ENCODE measurements at places on chromosomes 5 and 9.

GRCh38 chr5:56269216-56269927 is 36.2 kb upstream of the ANKRD55 start:
- peak; percentile 58 for DNase-seq

- DNase-seq = peak; percentile 66
These were observed 25.8 kb downstream of the CAST start for GRCh38 chr5:96687812-96688453.

DNA sequence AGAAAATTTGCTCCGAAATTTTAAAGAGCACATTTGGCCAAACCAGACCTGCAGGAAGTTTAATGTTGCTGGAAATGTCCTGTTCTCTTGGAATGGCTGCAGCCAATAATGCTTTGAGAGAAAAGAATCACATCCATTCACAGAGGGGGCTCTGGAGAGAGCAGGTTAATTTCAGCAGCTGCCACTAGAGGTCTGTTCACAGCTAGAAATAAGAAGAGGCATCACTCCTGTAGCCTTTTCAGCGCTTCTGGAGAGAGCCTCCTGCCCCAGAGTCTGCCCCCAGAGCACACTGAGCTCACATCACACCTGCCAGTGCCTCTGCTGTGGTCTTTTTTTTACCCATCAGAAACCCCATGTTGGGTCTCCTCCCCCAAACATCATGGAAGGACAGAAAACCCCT is 124.8 kb upstream of the RAD23B start:
- DNase-seq = peak; percentile 36

GRCh38 chr5:170469414-170469813 is 34.4 kb upstream of the KCNIP1 start:
- no peak for DNase-seq

GRCh38 chr9:84103651-84104377 is 123.2 kb downstream of the RMI1 start:
- DNase-seq = no peak
